ENCODE measurements at places on chromosomes 4 and X. TPM values are rescaled to one million over a fixed set of nuclear protein-coding genes. Genes with fewer than 3 reads are reported as not detected.

- DNase-seq, result no peak
Measured at GRCh38 chr4:146255874-146256273, 41.5 kb downstream of the REELD1 start.

- DNase-seq, result no peak
Measured at GRCh38 chrX:16770970-16771482, 15.2 kb upstream of the TXLNG start.

GRCh38 chr4:48831532-48832030 lies 693 bp downstream of the OCIAD1 start:
- peak; percentile 8 for DNase-seq

The FRAS1 gene
- 0.19 TPM for total RNA-seq

The SSX1 gene
- total RNA-seq, result 1.0 TPM

The TMEM35A gene
- not detected for total RNA-seq

DNA sequence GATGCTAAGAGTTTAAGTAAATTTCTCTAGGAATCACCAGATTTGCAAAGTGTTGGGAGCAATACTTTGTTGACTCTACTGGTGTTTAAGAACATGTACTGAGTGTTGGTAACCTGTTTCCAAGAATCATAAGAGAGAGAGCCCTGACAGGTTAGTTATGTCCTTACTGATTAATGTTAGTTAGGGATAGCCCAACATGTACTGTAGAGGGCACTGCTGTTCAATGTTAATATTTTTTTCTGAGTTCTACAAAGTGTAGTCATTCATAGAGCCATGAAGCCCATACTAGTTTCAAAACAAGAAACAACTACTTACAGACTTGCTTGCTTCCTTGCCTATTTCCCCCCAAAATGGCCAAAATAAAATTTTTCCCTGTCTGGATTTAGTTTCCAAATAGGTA lies 11.9 kb downstream of the TMPRSS11D start:
- peak; percentile 61 for DNase-seq

DNA sequence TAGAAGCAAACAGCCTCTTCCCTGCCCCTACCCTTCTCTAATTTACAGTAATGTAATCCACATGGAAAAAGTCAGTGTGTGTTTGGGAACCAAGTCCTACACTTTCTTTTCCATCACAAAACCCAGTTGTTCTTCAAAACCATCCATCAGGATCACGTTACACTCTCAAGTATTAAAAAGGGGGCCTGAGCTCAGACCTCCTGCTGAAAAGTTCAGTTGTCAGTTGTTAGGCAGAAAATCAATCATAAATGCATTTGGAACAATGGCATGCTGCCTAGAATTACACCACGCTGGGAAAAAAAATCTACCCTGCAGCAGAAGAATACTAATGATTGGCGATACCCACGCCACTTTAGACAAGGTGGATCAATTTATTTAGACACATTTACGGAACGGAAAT lies 236.5 kb downstream of the PARM1 start:
- peak; percentile 7 for DNase-seq

The IL3RA gene
- 0.26 TPM for total RNA-seq

DNA sequence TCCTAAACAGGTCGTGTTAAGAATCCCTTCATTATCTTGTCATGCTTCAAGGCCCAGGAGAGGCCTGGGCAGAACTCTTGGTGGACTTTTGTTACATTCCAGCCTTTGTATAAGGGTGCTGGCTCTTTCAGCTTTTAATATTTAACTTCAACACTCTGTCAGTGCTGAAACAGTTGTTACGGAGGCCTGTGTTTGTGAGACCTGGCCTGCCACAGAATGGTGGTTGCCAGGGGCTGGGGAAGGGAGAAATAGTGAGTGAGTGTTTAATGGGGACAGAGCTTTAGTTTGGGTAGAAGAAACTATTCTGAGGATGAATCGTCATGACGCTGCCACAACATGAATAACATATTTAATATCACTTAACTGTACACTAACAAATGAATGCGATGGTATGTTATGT lies 1027.6 kb upstream of the PRKX start:
- no peak for DNase-seq

DNA sequence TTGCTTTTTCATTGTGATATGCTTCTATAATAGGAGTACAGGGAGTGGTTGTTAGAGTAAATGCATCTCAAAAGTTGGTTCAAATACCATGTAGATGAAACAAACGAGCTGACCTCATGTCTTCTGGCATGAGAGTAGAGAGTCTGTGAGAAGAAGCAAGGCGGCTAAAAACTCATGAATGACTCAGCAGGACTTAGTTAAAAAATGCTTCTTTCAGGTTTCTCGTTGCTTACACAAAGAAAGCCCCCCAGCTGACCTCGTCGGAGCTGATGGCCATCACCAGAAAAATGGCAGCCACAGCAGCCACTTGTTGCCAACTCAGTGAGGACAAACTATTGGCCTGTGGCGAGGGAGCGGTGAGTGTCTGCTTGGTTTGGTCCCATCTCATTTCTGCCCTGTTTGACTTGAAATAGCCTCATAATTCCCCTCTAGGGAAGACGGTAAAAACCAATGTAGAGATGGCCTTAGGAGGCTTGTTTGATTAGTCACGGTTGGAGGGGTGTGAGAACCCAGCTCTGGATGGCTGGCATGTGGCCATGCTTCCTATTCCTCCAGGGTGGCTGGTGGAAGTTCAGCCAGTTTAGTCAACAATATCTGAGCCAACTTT lies 14.5 kb downstream of the AFP start:
- DNase-seq, result no peak

GRCh38 chr4:36549992-36550391 lies 268.6 kb downstream of the DTHD1 start:
- DNase-seq, result no peak

The CLIC2 gene
- total RNA-seq, result 0.67 TPM

DNA sequence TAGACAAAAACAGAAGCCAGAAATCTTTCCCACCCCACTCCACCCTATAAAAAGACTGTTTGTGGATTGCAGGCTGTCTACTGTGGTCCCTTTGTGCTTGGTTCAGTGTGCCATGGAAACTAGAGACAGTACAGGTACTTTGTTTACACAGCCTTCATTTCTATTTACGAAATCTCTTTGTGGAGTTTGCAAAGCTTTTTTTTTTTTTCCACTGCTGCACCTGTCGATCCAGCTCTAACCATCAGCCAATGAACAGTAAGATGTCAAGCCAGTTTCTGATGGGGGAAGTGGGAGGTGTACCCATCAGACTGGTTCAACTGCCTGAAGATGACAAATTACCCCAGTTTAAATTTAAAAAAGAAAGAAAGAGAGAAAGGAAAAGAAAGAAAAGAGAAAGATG lies 20.2 kb upstream of the LRBA start:
- DNase-seq, result no peak

DNA sequence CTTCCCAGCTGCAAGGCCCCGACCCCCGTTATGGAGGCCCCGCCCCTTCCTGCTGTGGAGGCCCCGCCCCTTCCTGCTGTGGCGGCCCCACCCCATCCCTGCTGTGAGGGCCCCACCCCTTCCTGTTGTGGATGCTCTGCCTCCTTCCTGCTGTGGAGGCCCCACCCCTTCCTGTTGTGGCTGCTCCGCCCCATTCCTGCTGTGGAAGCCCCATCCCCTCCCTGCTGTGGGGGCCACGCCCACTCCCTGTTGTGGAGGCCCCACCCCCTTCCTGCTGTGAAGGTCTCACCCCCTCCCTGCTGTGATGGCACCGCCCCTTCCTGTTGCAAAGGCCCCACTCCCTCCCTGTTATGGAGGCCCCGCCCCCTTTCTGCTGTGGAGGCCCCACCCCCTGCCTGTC lies 104.9 kb upstream of the PSAPL1 start:
- DNase-seq, result peak; percentile 52

The ARMCX4 gene
- total RNA-seq, result 0.93 TPM

DNA sequence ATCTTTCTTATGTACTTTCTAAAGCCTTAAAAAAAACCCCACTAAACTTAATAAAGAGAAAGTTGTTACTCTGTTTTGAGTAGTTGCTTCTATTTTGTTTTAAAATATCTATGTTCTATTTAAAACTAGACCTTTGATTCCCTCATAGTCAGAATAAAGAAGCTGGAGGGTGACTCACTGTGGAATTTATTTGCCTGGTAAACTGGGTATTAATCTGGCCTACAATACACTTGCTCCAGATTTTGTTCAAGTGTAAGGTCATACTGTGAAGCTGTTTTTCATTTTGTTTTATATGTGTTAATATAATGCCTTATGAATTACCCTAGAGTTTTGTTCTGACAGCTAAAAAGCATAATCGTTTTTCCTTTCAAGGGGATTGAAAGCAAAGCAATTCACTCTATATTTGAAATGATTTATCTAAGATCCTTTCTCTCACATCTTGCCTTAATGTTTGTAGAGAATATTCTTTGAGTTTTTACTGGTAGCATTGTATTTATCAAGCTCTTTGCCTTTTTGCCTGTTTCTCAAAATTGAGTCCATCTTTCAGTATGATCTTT lies 277.4 kb upstream of the PITX2 start:
- no peak for DNase-seq

The CTSO gene
- 2.4 TPM for total RNA-seq

The MND1 gene
- total RNA-seq, result 13.7 TPM

DNA sequence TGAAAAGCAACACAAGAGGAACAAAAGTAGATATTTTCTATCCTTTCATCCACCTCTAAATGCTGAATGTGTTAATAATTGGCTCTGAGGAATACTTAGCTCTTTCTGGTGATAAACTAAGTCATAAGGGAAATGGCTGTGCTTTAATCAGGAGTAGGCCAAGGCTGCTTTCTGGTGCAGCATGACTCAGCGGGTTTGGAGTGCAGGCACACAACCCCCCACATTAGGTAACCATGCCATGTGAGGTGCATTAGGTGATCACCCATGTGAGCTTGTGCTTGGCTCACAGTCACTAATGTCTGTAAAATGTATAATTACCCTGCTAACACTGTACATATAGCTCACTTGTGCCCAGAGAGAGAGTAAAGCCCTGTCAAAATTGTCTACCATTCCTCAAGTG lies 57.2 kb downstream of the USP38 start:
- no peak for DNase-seq

DNA sequence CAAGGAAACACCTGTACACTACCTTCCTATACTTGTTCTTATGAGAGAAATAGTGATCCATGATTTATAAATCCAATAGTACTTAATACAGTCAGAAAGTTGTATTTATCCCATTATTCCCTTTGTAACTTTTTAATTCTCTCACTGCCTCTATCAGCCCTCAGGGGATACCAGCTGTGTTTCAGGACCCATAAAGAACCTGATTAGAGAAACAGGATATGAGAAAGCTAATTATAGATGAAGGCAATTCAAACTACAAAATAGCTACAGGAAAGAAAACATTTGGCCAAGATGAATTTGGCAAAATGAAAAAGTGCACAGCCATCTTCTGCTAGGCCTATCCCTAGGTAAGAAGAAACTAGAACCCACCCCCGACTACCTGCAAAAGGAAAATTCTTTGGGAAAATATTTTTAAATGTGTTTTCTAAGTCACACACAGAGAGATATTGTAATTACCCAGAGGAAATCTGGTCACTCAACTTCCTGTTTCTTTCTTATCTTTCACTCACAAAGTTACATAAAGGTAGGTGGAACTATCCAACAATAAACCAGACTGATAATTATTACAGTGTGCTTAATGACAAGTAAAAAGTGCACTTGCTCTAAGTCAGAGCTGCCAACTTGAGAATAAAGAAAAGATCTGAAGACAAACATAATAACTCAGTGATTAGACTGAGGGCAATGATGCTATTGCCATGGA lies 836.5 kb upstream of the HTR2C start:
- DNase-seq, result no peak

The TLR2 gene
- total RNA-seq, result not detected

GRCh38 chr4:62288808-62289541 lies 1088.8 kb downstream of the ADGRL3 start:
- DNase-seq, result no peak

GRCh38 chrX:2311501-2311900 lies 189.3 kb downstream of the DHRSX start:
- DNase-seq, result no peak

GRCh38 chr4:98352396-98352795 lies 91.2 kb downstream of the RAP1GDS1 start:
- DNase-seq, result no peak

The GPR119 gene
- not detected for total RNA-seq

The CT45A2 gene
- not detected for total RNA-seq

- DNase-seq, result no peak
Measured at GRCh38 chr4:150345207-150345744, 236.7 kb upstream of the MAB21L2 start.

- DNase-seq, result peak; percentile 3
Measured at GRCh38 chrX:57282568-57282967, 3.9 kb upstream of the FAAH2 start.

The MAOB gene
- total RNA-seq, result not detected

- no peak for DNase-seq
Measured at GRCh38 chr4:169803413-169803812, 45.7 kb upstream of the HPF1 start.

The FAT4 gene
- total RNA-seq, result 1.0 TPM

GRCh38 chr4:167943872-167944505 lies 148.3 kb upstream of the ANXA10 start:
- no peak for DNase-seq

DNA sequence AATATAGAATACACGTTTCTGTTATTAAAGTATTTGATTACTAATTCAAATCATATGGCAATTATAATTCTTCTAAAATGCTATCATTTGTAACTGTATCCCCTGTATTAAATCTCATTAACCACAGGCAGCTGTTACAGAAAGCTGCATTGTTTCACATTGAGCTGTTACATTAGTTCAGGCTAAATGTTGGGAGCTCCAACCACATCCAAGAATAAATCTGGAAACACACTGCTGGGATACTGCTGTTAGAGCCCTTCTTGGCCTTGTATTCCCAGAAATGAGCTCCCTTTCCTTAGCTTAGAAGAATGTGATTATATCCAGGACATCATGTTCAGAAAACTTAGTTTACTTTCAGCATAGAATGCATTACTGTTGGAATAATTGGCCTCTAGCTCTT lies 48.2 kb downstream of the GUCY1B1 start:
- DNase-seq, result no peak

GRCh38 chr4:167890226-167890625 lies 202.1 kb upstream of the ANXA10 start:
- DNase-seq, result no peak

- no peak for DNase-seq
Measured at GRCh38 chr4:158860856-158861255, 92.0 kb downstream of the FNIP2 start.

The JCHAIN gene
- total RNA-seq, result not detected

The DCAF4L1 gene
- 0.18 TPM for total RNA-seq

The BTK gene
- total RNA-seq, result 1.3 TPM

The ARHGAP4 gene
- 17.5 TPM for total RNA-seq

The RAB39B gene
- total RNA-seq, result 0.56 TPM

The RHOXF1 gene
- not detected for total RNA-seq

DNA sequence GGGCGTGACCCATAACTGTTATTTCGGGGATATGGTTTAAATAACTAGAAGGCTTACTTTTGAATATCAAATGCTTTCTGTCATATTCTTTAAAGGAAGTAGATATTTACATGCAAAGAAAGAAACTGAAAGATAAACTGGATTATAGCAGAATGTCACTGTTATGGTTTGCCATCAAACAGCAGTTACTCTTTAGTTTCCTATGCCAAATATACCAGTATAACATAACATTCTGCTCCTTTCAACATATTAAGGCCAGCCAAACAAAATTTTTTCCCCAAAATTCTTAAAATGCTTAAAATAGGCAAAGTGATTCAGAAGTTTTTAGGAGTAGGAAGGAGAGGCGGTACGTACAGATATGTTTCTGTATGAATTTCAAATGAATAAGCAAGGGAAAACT lies 27.0 kb downstream of the KDM6A start:
- no peak for DNase-seq

All from SK-MEL-5 (cell line).